ENCODE measurements at places on chromosomes 5 and 9. TPM values are rescaled to one million over a fixed set of nuclear protein-coding genes. Genes with fewer than 3 reads are reported as not detected.

Gene SLC36A3
- total RNA-seq: not detected

Gene ZNF169
- total RNA-seq: 3.4 TPM

Gene SLC4A9
- not detected for total RNA-seq

Gene SPINK13
- not detected for total RNA-seq

Gene TUSC1
- total RNA-seq: 18.6 TPM

Gene SEMA5A
- 2.7 TPM for total RNA-seq

Gene SPOCK1
- total RNA-seq: 9.7 TPM

Gene AFAP1L1
- 239 TPM for total RNA-seq

Gene DNAH5
- 0.57 TPM for total RNA-seq

Gene BSPRY
- total RNA-seq: not detected

Gene SLC22A4
- 2.5 TPM for total RNA-seq

Gene SAXO1
- total RNA-seq: not detected

DNA sequence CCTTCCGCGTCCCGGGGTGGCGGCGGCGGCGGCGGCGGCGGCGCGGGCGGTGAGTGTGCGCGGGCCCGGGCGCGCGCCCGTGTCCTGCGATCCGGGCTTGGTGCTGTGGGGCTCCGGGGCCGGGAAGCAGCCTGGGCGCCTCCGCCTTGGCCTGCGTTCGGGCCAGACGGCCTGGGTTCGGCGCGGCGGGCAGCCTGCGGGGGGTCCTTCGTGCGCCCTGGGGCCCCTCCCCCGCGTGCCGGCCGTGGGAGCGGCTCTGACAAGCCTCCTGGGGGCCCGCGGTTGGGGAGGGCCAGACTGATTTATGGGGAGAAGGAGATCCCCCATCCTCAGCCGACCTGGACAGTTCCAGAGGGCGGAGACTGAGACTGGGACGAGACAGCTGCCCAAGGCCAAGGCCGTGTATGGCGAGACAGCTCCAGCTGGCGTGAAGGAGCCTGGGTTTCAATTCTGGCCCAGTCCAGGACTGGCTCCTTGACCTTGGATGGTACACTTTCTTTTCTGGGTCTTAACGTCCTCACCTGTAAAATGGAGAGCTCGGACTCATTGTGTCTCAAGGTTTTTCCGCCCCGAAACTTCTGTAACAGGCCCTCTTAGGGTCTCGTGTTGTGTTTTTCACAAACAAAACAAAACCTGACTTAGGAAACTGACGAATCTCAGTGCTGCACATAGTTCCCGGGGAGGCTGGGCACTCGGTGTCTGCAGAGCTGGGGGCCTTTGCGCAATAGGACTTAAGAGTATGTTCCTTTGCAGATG is 603 bp downstream of the TMEM268 start:
- peak; percentile 89 for DNase-seq

- DNase-seq: no peak
Observed at GRCh38 chr5:30030101-30030500, 1163.4 kb upstream of the CDH6 start.

DNA sequence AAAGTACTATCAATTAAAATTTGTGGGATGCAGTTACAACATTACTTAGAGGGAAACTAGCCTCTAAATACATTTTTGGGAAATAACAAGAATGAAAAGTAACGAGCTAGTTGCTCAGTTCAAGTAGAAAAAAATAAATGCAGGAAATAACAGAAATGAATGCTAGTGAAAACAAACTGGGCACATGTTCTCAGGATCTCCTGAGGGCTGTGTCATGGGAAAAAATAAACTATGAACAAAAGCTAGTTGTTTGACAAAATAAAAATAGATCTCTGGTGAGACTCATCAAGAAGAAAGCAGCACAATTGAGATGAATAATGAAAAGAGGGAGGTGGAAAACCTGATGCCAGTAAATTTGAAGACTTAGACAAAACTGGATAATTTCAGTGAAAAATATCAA is 16.3 kb downstream of the IDNK start:
- DNase-seq: peak; percentile 45

- DNase-seq: no peak
Observed at GRCh38 chr5:159100782-159101646, 1.3 kb upstream of the EBF1 start.

GRCh38 chr5:175021321-175021720 is 296.9 kb downstream of the MSX2 start:
- DNase-seq: no peak

DNA sequence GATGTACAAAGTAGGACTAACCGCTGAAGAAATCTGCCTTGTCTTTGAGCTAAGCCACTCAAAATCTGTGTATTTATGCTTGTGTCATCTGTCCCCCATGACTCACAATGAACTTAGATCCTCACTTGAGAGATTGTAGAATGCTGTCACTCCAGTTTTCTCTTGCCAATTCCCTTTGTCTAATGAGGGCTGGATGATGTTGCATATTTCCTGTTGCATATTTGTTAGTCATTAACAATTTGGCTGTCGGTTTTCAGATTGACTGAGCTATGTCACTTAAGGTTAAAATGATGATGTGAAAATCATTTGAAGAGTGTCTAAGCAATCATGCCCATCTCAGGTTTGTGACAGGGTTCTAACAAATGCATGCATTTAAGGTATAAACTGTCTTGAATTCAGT is 481.7 kb downstream of the CDH10 start:
- no peak for DNase-seq

- DNase-seq: peak; percentile 32
Observed at GRCh38 chr9:37329576-37329975, 92.9 kb upstream of the GRHPR start.

DNA sequence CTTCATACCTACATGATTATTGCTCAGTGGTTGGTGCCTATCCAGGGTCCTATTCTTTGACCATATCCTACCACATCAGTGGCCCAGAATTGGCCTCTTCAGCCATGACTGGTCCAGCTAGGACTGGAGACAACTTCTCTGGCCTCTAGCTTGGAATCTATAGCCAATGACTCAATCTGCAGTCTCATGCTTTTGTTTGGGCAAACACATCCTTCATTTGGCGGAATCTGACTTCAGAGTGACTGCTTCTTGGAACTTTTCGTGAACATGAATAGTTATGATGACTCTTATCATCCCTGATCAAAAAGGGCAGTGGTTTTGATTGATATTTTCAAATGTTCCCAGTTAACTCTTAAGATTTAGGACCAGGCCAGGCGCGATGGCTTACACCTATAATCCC is 134.1 kb downstream of the PAPPA start:
- DNase-seq: no peak

DNA sequence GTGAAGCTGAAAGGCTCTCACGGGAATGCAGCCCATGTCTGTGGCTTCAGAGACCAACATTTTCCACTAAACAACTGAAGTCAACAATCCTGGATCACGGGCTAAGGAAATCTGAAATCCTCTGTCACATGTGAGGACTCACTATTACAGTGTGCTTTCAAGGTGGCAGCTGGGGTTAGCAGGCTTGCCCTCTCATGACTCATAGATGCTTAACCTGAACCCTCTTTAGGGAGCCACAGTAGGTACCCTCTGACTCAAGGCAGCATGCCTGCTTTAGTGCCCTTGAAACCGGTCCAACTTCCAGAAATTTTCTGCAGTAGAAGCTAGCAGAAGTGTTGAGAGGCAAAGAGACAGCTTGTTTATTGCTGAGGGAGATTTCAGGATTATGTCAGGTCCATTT is 232.5 kb downstream of the GABRB2 start:
- DNase-seq: peak; percentile 54

- DNase-seq: no peak
Observed at GRCh38 chr9:268616-269015, 54.0 kb downstream of the DOCK8 start.

DNA sequence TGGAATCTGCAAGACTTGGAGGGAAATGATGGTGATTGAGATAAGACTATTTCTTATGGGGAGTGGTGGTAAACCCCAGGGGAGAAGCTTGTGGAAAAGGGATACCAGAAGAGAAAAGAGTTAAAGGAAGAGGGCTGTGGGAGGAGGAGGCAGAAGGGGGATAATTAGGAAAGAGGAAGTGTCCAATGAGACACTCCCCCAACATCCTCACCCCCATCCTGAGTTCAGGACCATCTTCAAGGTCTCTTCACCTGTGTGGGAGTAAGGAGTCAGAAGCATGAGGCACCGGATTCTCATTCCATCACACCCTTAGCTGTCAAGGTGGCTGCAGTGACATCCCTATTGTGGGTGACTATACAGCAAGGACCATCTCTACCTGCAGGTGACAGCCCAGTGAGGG is 106.6 kb upstream of the POC5 start:
- no peak for DNase-seq

- no peak for DNase-seq
Observed at GRCh38 chr5:51810592-51810991, 427.3 kb downstream of the ISL1 start.

DNA sequence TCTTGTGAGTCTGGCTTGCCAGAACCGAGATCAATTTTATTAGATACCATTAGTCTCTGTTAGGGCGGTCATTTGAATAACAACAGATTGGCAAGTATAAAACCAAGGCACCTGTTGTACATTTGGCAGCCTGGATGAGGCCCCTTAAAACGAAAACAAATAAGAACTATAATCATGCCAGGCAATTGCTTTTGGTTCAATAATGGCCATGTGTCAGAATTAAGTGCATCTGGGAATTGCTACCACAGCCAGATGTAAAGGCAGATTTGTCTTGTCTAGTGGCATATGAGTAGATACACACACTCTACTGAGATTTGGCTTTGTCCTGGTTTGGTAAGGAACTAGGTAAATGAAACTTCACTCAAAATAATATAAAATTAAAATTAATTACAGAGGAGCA is 1046.2 kb upstream of the DMAC1 start:
- DNase-seq: no peak

GRCh38 chr5:128135286-128135685 is 51.7 kb downstream of the SLC12A2 start:
- DNase-seq: no peak

- peak; percentile 42 for DNase-seq
Observed at GRCh38 chr5:96745844-96746531, 61.8 kb downstream of the ERAP1 start.

DNA sequence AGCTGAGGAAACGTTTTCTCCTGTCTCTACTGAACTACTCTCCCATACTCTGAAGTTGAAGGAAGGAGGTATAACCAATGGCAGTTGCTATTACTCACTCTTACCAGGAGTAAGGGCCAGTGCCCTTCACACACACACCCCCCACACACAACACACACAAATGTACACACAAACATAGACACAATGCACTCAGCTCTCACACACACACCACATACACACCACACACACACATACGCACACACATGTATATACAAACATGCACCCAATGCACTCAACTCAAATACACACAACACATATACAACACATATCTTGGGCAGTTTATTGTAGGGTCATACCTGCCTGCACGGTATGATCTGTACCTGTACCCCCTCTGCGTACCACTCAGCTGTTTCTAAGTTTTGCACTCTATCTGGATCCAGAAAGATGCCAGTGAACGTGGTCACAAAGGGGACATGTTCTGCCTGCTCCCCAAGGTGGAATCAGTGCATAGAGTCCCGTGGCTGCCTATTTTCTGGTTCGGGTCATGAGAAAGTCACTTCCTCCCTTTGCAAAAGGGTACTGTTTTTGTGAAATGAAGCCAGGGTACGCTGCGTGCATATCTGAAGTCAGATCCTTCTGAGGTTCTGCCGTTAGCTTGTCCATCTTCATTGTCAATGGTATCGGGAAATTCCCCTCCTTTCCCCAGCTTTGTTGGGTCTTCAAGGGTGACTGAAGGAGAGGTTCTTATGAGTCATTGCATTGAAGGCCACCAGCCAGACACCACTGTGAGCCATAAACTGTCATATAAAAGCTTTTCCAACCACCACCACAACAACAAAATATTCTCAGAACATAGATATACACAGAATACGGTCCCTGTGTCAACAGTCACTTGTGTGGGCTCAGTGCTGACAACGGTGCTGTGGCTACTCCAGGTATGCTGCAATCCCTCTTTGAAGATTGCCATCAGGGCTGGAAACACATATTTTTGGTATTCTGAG is 131.9 kb downstream of the UGCG start:
- no peak for DNase-seq

DNA sequence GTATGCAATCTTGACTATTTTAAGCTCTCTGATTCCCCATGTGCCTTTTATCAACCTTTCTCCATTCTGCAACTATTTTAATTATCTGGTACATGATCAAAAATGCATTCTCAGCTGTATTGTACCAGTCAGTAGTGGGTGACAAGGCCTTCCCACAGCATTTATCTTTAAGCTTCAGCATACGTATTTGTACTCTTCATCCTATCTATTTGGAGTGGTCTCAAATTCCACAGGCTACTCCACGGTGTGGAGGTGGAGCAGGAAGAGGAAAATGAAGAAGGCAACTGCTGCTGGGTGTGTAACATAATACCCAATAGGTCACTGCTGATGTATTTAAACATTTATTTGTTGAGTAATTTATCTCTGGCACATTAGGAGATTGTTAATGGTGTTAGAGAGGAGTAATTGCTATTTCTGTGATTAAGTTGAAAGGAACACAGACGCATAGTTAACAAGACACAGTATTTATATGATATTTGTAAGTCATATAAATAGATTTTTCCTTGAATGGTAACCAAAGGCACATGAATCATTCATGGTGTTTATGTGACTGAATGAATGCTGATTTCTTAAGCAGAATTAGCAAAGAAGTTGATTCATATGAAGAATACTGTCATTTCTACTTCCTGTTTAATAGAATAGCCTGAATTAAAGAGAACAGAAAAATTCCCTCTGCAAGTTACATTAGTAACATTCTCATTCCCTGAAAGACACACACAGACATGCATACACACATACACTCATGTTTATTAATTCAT is 153.8 kb upstream of the NR3C1 start:
- peak; percentile 63 for DNase-seq

DNA sequence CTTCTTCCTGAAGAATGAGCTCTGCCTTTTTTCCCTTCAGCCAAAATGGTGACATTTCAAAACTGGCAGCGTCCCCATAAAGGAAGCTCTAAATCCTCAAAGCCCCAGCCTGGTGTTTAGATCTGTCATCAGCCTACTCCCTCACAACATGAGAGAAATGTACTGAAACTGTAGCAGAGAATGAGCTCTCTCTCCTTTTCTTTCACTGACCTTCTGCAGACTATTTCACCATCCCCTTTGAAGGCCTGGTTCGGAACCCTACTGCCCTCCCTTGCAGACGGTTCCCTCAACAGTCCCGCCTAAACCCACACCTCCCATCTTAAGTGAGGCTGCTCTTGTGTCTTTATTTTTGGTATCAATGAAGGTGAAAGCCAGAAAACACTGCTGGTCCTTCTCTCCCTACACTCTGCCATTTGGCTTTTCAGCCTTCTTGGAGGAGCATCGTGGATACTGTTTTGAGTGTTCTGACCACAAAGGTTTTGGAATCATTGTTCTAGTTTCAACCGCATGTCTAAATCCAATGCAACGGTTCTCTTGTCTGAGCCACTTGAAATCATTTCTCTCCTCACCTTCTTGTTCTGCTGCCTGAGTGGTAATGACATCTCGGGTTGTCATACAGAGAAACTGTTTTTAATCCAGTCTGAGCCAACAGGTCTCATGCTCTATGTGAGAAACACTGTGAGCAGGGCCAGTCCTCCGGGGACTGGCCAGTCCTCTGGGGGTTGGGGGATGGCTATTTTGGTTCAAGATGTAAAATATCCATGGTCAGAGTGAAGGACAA is 39.0 kb downstream of the ITK start:
- no peak for DNase-seq

DNA sequence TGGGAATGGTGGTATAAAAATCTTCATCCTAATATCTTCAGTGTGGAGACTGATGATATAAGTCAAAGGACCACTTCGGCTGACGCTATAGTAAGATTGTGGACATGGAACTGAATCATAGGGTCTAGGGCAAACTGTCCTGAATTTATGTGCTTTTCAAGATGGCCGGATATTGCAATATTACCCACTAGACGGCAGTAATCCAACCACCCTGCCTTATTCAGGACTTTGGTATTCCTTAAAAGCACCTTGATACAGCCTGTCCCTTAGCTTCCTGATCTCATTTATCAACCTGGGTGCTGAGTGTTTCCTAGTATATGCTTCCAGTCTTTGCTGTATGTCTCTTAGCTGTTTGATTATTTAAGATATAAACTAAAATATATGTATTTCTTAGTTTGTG is 71.2 kb upstream of the COX7C start:
- no peak for DNase-seq

Data from myocyte (in vitro differentiated cells).